Astrocyte (in vitro differentiated cells and primary cell): ENCODE measurements at places on chromosomes 7 and 10.

DNA sequence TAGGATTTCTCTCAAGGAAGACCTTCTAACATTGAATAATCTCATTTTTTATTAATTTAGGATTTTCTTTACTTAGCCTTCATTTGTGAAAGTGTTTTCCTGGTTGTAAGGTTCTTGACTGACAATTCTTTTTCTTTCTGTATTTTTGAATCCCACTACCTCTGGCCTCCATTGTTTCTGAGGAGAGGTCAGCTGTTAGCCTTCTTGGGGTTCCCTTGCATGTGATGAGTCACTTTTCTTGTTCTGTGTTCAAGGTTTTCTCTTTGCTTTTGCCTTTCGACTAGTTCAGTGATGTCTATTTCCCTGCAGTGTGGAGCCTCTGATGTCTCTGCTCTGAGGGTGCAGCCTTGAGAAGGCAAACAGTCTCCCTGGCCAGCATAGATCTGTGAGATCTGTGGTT lies 304.1 kb upstream of the ZNF32 start:
- no peak for DNase-seq

DNA sequence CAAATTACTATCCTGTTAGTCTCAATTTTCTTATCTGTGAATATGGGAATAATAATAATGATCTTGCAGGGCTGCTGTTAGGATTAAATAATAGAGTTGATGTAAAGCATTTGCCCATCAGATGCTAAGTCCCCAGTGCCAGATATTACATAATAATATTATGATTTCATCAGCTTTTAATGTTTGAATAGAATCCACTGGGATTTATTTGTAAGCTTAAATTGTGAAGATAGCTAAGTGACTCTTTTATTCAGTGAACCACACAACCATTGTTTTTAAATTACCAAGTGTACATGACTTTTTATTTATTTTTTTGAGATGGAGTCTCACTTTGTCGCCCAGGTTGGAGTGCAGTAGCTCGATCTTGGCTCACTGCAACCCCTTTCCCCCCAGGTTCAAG lies 510.3 kb upstream of the DPP6 start:
- no peak for DNase-seq

DNA sequence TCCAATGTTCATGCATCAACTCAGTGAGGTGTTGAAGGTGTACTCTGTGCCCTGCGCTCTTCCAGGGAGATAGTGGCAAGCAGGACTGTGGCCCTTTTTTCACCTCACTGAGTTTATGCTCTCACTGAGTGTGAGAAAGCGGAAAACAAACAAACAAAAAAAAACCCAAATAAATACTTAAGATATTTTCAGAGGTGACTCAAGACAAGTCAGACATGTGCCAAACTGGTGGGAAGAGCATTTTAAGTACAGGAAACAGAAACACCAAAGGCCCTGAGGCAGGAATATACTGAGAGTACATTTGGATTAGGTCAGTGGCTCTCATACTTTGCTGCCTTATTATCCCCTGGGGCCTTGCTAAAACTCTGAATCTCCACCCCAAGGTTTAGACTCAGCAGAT lies 111.9 kb upstream of the IGFBP3 start:
- peak; percentile 26 for DNase-seq

GRCh38 chr10:50593523-50594376 lies 30.0 kb downstream of the SGMS1 start:
- peak; percentile 77 for DNase-seq

DNA sequence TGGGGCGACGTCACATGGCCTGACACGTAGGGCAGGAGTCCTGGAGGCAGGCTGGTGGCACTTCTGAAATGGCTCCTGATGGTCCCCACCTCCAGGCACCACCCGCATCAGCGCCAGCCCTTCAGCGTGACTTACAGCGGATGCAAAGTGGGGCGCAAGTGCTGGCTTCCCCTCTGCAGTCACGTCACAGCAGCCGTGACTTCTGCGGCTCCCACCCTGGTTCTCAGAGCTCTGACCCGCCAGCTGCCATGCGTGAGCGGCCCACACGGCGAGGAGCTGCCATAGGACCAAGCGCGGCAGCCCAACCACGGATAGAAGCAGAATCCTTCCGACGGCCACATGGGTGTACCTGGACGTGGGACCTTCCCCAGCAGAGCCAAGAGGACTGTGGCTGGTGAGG lies 159.0 kb downstream of the ELFN1 start:
- DNase-seq, result no peak

DNA sequence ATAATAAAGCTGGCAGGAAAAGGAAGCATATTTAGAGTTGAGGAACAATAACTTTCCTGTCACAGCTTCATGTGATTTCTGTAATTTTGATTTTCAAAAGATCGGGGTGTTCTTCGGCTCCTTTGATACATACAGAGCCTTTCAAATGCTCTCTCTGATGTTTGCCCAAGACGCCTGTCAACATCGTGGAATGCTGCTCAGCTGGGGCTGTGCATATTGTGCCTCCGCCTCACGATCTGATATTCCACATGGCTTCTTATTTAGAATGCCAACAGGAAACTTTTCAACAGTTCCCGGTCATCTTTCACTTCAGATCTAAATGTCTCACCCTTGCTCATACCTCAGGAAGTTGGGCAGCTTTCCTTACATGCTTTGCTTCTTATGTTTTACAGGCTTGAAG lies 7.3 kb downstream of the NPY start:
- no peak for DNase-seq

DNA sequence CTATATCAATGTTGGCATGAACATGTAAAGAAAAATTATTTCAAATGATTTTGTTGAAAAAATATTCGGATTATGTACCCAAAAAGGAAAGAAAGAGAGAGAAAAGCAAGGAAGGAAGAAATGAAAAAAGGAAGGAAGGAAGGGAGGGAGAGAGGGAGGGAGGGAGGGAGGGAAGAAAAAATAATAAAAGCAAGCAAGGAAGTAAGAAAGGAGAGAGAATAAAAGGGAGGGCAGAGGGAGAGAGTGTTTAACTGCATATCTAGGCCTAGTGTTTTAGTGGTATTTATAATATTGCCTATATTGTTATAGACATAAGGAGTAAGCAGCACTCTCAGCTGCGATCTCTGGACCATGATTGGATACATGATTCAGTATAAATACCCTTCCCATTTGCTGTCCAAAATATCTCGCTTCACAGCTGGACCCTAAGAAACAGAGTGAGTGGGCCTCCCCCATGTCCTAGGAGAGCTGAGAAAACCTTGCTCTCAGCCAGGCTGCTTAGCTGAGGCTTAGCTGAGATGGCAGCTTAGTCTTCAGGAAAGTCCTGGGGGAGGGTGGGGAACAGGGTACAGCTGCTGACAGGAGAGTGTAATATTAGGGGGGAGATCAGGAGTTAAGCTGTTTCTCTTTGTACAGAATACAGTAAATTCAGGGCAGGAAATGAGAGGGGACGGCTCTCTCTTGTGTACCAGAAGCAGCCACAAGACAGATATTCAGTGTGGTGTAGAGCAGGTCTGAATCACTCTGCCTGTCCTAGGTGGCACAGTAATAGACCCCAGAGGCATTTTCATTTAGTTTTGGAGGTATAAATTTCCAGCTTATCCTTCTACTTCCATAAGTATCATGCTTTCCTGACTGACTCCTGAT lies 66.8 kb upstream of the TARP start:
- no peak for DNase-seq

- peak; percentile 42 for DNase-seq
Observed at GRCh38 chr10:57952741-57953140, 315.0 kb downstream of the IPMK start.

GRCh38 chr10:72066318-72067284 lies 21.8 kb downstream of the SPOCK2 start:
- no peak for DNase-seq

DNA sequence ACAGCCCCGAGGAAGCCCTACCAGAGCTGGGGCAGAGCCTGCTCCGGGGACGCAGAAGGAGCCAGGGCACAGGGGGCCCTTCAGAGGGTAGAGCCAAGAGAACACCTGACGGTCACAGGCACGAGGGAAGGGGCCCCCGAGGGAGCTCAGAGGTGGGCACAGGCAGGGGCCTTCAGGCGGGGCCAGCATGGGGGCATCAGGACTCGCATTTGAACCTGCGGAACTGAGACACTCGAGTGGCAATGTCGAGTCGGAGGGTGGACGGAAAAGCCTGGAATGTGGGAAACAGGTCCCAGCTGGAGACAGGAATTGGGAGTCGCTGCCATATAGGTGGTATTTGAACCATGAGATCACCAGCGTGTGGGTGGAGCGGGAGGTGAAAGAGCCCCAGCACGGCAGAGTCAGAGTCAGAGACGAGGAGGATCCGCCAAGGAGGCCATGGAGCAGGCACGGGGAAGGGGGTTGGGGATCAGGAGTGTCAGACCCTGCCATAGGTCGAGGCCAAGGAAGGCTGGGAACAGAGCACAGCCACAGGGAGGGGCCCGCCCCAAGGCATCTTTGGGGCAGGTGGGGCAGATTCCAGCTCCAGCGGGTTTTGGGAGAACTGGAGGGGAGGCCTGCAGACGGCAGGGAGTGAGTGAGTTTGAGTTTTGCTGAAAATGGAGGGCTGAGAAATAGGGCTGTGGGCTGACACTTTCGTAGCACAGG lies 13.8 kb downstream of the STK32C start:
- no peak for DNase-seq

DNA sequence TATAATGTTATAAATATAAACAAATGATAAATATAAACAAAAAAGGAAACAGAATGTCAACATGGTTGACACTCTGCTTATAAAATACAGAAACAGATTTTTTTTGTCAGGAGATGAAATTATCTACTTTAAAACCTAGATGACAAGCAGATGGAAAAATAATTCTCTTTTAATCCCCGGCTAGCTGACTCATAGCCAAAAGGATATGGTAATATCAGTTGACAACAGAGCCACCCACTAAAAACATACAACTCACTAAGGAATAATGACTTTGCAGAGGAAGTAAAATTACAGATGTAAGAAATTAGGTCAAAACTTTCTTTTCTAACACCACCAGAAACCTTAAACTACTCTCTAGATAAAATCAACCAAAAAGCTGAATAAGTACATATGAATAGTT lies 131.1 kb upstream of the ABCB5 start:
- no peak for DNase-seq

- peak; percentile 44 for DNase-seq
Observed at GRCh38 chr7:41116817-41117216, 586.1 kb downstream of the INHBA start.

GRCh38 chr10:103645141-103646054 lies 151.9 kb downstream of the NEURL1 start:
- DNase-seq, result peak; percentile 94

GRCh38 chr7:25456467-25457171 lies 228.3 kb upstream of the NPVF start:
- no peak for DNase-seq

DNA sequence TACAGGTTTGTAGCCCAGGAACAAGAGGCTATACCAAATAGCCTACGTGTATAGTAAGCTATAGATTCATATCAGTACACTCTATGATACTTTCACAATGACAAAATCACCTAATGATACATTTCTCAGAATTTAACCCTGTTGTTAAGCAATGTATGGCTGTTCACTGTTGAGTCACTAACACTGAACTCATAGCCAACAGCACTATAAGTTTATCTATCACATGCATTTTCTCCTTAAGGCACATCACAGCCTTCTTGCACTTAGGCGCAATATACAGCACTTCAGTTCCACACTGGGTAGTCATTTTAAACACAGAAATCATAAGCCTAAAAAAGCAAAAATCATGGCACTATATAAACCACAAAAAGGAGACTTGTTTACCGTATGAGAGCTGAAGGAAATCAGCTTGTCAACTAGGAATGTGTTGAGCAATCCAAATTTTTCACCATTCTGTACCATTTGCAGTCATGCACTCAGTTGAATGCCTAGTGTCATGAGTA lies 45.6 kb downstream of the ZNF438 start:
- DNase-seq, result peak; percentile 43

- DNase-seq, result no peak
Observed at GRCh38 chr7:105751054-105751453, 125.3 kb downstream of the ATXN7L1 start.

DNA sequence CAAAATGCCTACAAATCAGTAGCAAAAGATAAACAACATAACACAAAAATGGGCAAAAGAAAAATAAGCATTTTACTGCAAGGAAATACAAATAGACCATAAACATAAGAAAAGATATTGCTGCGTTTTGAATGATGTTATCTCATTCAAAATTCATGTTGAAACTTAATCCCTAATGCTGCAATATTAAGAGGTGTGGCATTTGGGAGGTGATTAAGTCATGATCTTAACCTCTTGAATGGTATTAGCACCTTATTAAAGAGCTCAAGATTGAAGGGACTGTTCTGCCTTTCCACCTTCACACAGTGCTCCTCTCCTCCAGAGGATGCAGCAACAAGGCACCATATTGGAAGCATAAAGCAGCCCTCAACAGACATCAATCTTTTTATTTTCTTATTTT lies 12.4 kb upstream of the TNKS2 start:
- no peak for DNase-seq

DNA sequence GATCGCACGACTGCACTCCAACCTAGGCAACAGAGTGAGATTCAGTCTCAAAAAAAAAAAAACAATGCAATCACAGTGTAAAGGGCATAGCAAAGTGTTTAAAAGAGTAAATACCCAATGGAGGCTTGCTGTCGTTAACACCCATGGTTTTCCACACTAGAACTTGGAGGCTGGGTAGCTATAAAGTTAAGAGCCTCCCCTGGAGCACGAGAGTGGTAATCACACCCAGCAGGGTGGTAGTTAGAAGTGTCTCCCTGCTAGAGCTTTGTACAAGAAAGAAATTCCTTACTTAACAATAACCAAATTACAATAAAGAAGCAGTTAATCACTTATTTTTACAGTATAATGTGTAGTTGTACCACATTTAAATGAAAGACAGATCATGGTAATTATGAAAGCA lies 1078.9 kb downstream of the NRG3 start:
- no peak for DNase-seq

DNA sequence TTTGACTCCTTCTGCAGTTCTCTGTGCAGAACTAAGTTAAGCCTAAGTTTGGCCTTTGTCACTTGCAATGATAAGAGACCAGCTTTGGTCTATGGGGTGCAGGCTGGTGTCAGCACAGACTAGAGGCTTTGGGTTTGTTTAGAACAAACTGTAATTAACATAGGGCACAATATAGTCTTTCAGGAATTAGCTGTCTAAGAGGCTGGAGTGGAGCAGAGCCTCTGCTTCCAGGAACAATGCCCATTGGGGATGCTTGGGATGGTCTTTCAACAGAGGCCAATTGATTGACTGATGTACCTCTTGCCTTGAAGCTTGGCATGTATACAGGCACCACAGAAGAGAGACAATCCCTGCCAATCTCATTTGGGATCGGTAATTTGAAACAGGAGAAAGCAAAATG lies 4.7 kb downstream of the SUFU start:
- no peak for DNase-seq

GRCh38 chr10:132872658-132873057 lies 69.7 kb downstream of the CFAP46 start:
- DNase-seq, result no peak
